ENCODE measurements at places on chromosomes 12 and 14. TPM values are rescaled to one million over a fixed set of nuclear protein-coding genes. Genes with fewer than 3 reads are reported as not detected.

DNA sequence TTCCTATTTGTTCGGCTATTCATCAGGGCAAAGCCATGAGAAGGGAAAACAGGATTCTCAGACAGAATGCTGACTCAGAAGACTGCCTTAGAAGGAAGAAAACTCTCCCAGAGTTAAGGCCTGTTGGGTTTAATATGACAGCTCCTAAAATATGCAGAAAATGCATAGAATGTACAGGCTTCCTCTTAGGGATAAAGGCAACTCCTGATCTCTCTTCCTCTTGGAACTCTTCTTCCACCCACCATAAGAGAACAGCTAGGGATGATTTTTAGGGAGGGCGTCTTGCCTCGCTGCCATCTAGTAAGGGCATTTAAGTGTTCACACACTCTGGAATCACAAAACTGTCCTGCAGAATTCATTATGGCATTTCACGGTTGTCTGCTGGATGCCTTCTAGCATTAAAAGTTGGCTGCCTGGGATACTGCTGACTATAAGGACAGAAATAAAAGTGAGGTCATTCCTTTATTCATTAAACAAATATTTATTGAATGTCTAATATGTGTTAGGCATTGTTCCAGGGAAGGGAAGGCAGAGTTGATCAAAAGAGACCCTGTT lies 73.7 kb downstream of the DCAF5 start:
- H3K27ac ChIP-seq, result no peak overlapping the region
- H3K27me3 ChIP-seq, result no peaks in the 10 kb centered on the region
- no peaks in the 10 kb centered on the region for H3K4me1 ChIP-seq
- H3K36me3 ChIP-seq, result peaks cover 54% of the 10 kb centered on the region

GRCh38 chr12:55624056-55624455 lies 12.6 kb upstream of the OR10P1 start:
- H3K27me3 ChIP-seq, result no peaks in the 10 kb centered on the region
- H3K4me1 ChIP-seq, result no peaks in the 10 kb centered on the region
- peak; percentile 10 for DNase-seq
- H3K36me3 ChIP-seq, result no peaks in the 10 kb centered on the region
- H3K27ac ChIP-seq, result no peak overlapping the region
- H3K4me3 ChIP-seq, result no peak overlapping the region

TAS2R31 gene
- polyA plus RNA-seq, result 0.17 TPM

DNA sequence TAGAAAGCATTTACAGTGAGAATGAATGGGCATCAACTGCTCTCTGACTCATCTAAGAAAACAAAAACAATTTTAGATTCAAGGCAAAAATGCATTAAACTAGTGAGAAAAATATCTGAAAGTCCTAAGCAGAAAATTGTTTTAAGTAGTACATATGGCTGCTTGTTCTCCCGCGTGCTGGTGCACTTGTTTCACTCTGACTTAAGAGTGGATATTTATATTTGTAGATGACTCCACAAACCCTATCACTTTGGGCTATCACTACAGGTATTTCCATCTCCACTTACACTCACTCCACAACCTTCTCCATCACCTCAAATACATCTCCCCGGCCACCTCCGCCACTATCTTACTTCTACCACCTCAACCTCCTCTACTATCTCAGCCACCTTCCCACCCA lies 253.9 kb upstream of the EGLN3 start:
- H3K4me3 ChIP-seq, result no peak overlapping the region
- DNase-seq, result no peak
- no peaks in the 10 kb centered on the region for H3K36me3 ChIP-seq
- no peak overlapping the region for H3K27ac ChIP-seq
- no peaks in the 10 kb centered on the region for H3K27me3 ChIP-seq
- H3K4me1 ChIP-seq, result no peaks in the 10 kb centered on the region

TMPRSS12 gene
- not detected for polyA plus RNA-seq

- no peaks in the 10 kb centered on the region for H3K27me3 ChIP-seq
- H3K4me1 ChIP-seq, result peaks cover 15% of the 10 kb centered on the region
Observed at GRCh38 chr14:92516966-92517506, 3.5 kb downstream of the RIN3 start.

DNA sequence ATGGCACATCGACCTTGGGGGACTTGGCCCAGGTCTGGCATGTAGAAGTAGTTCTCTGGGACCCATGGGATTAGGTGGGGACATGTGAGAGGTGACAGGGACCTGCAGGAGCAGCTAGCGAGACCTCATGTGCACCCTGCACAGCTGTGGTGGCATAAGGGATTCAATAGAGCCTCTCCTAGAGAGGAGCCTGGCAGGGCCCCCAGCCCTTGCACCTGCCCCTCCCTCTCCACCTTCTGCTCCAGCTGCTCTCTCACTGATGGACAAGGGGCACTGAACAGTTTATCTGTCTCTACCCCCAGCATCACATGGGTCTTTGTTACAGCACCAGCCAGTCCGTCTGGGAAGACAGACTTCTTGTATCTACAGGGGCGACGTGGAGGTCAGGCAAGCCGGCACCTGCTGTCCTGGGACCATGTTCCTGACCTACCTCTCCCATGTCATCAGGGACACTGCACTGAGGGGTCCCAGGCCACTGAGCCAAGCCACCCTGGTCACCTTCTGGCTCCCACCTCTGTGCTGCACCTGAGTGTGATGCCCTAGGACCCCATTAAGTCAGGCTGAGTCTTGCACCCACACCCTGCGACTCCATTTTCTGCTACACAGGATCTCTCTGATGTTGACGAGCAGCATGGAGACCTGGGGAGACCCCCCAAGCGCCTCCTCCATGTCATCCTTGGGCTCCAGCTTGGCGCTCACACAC lies 32.6 kb downstream of the DDX11 start:
- no peak overlapping the region for H3K4me3 ChIP-seq
- no peaks in the 10 kb centered on the region for H3K27me3 ChIP-seq
- no peak for DNase-seq
- H3K27ac ChIP-seq, result no peak overlapping the region
- no peaks in the 10 kb centered on the region for H3K36me3 ChIP-seq

DNA sequence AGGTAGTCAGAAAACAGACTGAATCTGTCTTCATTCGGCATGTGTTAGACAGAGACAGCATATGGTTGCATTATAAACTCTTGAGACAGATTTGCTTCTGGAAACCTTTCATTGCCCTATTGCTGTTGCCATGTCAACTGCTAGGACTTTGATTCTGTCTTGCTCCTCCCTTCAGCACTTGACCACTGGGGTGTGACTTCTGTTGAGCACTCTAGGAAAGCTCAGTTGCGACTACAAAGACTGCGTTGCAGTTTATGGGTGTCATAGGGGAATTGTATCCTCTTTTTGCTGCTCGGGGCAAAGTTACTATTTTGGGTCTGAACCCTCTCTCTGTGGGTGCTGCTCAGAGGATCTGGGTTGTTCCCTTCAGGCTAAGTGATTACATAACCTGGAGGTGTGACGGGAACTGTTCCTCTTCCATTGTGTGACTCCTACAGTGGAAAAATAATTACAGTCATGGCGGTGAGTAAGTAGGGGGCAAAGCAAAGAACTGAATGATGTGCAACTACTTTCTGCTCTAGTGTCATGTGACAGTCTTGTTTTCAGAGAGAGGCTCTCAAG lies 44.3 kb upstream of the TRIM9 start:
- no peaks in the 10 kb centered on the region for H3K4me1 ChIP-seq
- H3K4me3 ChIP-seq, result no peak overlapping the region
- no peaks in the 10 kb centered on the region for H3K27me3 ChIP-seq
- no peak for DNase-seq
- no peaks in the 10 kb centered on the region for H3K36me3 ChIP-seq

- H3K36me3 ChIP-seq, result no peaks in the 10 kb centered on the region
- no peaks in the 10 kb centered on the region for H3K27me3 ChIP-seq
- no peak overlapping the region for H3K27ac ChIP-seq
- no peak for DNase-seq
- H3K4me1 ChIP-seq, result no peaks in the 10 kb centered on the region
Observed at GRCh38 chr12:60205500-60205899, 609.7 kb downstream of the SLC16A7 start.

TSHR gene
- polyA plus RNA-seq, result 16.0 TPM

OAS3 gene
- 17.7 TPM for polyA plus RNA-seq

- H3K4me1 ChIP-seq, result no peaks in the 10 kb centered on the region
- peaks cover 1% of the 10 kb centered on the region for H3K27me3 ChIP-seq
- no peak for DNase-seq
- no peak overlapping the region for H3K27ac ChIP-seq
- no peaks in the 10 kb centered on the region for H3K36me3 ChIP-seq
Observed at GRCh38 chr14:35971965-35972630, 146.0 kb downstream of the BRMS1L start.

DNA sequence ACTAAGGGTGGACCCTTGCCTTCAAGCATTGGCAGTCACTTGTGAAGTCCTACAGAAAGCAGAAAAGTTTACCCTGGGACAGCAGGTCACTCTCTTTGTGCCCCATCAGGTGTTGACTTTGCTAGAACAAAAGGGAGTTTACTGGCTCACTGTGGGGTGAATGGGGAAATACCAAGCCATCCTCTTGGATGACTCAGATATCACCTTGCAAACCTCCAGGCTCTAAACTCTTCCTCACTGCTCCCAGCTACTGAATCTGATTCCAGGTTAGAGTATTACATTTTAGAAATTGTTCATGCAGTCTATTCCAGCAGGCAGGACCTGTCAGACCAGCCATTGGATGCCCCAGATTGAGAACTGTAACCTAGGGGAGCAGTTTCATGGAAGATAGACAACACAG lies 7.3 kb upstream of the EDDM3B start:
- no peaks in the 10 kb centered on the region for H3K36me3 ChIP-seq
- H3K4me3 ChIP-seq, result no peak overlapping the region
- no peak for DNase-seq
- no peaks in the 10 kb centered on the region for H3K4me1 ChIP-seq

DNA sequence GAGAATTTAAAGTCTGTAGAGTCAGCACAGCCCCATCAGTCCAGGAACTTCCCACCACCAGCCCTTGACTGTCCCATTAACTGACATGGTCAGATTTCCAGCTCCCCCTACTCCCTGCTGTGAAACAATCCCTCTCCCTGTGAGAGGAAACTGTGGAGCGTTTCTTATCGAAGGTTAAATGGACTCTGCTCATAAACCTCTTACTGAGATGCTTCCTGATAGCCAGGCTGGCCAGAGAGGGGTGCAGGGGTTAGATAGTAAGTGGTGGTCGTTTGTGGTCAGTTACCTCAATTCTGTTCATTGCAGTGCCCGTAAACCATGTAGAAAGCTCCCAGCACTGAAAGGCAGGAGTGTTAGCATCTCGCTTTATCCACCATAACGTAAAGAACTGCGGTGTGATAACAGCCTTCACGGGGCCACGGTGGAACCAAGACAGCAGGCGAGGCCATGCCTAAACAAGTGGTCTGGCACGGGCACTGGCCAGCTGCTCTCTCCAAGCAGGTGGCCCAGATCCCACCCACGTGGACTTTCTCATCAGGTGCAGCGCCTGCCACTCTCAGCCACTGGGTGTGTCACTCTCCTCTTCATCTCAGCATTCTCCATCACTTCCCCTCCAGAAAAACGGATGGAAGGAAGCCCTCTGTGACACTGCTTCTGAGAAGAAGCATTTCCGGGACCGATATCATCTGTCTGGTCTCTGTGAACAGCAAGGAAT lies 102.2 kb downstream of the FBXL14 start:
- no peak for DNase-seq
- no peak overlapping the region for H3K4me3 ChIP-seq
- no peaks in the 10 kb centered on the region for H3K27me3 ChIP-seq
- H3K36me3 ChIP-seq, result peaks cover 17% of the 10 kb centered on the region

GRCh38 chr14:73240816-73241480 lies 3.6 kb downstream of the PAPLN start:
- no peaks in the 10 kb centered on the region for H3K36me3 ChIP-seq
- no peak overlapping the region for H3K27ac ChIP-seq
- H3K4me3 ChIP-seq, result no peak overlapping the region
- H3K27me3 ChIP-seq, result peaks cover 23% of the 10 kb centered on the region

DNA sequence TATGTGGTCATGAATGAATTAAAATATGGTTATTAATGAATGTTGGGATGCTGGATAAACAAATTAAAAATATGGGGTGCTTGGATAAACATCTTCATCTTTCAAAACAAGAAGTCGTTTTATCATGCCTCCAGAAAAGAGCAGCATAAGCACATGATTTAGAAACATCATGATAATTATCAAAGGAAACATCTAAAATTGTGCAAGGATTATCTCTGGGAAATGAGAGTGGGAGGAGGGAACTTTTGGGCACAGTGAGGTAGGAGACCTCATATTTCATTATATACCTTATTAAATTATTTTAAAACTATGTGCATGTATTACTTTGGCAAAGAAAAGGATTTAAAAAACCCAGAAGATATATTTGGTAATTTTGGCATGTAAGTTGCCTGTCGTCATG lies 8.9 kb downstream of the C3AR1 start:
- peaks cover 32% of the 10 kb centered on the region for H3K36me3 ChIP-seq
- H3K27me3 ChIP-seq, result no peaks in the 10 kb centered on the region
- H3K27ac ChIP-seq, result no peak overlapping the region
- no peaks in the 10 kb centered on the region for H3K4me1 ChIP-seq
- DNase-seq, result no peak

DNA sequence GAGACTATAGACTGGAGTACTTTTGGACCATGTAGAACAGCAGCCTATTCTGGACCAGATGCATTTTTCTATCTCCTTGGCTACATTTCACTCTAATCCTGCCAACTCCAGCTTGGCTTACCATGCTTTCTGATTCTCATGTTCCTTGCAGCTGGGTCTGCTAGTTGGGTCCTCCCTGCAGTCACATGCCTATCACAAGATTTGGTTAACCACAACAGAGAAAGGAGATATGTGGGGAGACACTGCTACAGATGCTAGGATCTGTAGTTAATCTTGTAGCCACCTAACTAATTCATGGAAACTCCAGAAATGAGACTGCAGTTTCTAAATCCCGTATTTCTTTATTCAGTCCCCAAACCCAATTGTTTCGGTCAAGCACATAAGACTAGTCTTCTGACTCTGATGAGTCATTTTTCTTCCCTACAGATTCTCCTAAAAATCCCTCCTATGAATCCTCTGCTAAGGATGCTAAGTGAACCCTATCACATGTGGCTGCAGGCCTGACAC lies 410.6 kb downstream of the DAD1 start:
- no peaks in the 10 kb centered on the region for H3K27me3 ChIP-seq
- H3K4me1 ChIP-seq, result no peaks in the 10 kb centered on the region
- no peaks in the 10 kb centered on the region for H3K36me3 ChIP-seq
- H3K4me3 ChIP-seq, result no peak overlapping the region

KIF26A gene
- not detected for polyA plus RNA-seq

- no peak for DNase-seq
- H3K27me3 ChIP-seq, result no peaks in the 10 kb centered on the region
- no peak overlapping the region for H3K4me3 ChIP-seq
- H3K36me3 ChIP-seq, result no peaks in the 10 kb centered on the region
- no peaks in the 10 kb centered on the region for H3K4me1 ChIP-seq
- H3K27ac ChIP-seq, result no peak overlapping the region
Observed at GRCh38 chr14:67140556-67140955, 48.7 kb upstream of the GARIN2 start.

GDF3 gene
- polyA plus RNA-seq, result not detected

- no peaks in the 10 kb centered on the region for H3K36me3 ChIP-seq
- DNase-seq, result no peak
- H3K4me1 ChIP-seq, result no peaks in the 10 kb centered on the region
- H3K27ac ChIP-seq, result no peak overlapping the region
Observed at GRCh38 chr14:81416981-81417380, 16.9 kb upstream of the STON2 start.

DNA sequence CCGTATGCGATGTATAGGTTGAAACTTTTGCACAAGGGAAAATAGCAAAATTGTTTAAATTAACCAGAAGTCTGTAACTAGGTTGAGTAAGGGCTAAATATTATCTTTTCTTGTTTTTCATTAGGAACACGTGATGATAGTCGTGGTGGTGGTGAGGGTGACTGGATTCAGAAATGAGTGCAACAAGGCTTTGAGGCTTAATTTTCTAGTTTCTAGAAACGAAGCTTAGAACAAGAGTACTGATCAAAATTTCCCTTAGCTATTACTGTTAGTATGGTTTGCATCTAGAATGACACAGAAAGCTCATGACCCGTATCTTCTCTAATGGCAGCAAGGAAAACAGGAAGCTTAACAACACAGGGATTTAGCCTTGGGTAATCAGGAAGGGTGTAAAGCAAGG lies 7.0 kb downstream of the SLIRP start:
- no peak overlapping the region for H3K27ac ChIP-seq
- H3K27me3 ChIP-seq, result no peaks in the 10 kb centered on the region

Measured in CD4-positive, CD25-positive, alpha-beta regulatory T cell (primary cell).